Activated T-helper 1 cell treated with anti-CD3 and anti-CD28 coated beads, Interleukin-12 subunit alpha, Interleukin-12 subunit beta, Interleukin-2, Interleukin-4 antibody, amounts not matched to agents 30 ng/mL and 10 ng/mL and 1 ng/mL, durations not matched to agents 14 hours and 24 hours and 36 hours (primary cell): ENCODE measurements at places on chromosomes 11 and 22. TPM values are rescaled to one million over a fixed set of nuclear protein-coding genes. Genes with fewer than 3 reads are reported as not detected.

Gene RAB36
- total RNA-seq = 0.08 TPM in 1 of 2 replicates, not detected in the other

Gene PATE4
- total RNA-seq = not detected in 2 replicates

Gene NXPE1
- total RNA-seq = not detected in 2 replicates

Gene MYOD1
- not detected in 2 replicates for total RNA-seq

Gene PPFIBP2
- 0.62 and 2.9 TPM in 2 replicates for total RNA-seq

Gene CHCHD10
- 89.1 and 96.4 TPM in 2 replicates for total RNA-seq

Gene NADSYN1
- total RNA-seq = 91.6 and 96.3 TPM in 2 replicates

Gene ANKK1
- total RNA-seq = not detected in 2 replicates

Gene MCHR1
- not detected in 2 replicates for total RNA-seq

Gene KRTAP5-10
- total RNA-seq = not detected in 2 replicates

Gene TMEM191C
- 0.59 and 0.67 TPM in 2 replicates for total RNA-seq

Gene TPH1
- total RNA-seq = 0.49 and 0.51 TPM in 2 replicates

Gene PKDREJ
- total RNA-seq = 0.03 TPM in 1 of 2 replicates, not detected in the other

Gene SOX6
- not detected in 2 replicates for total RNA-seq

Gene SCGB1D2
- not detected in 2 replicates for total RNA-seq

Gene OR2AT4
- total RNA-seq = not detected in 2 replicates

Gene AGBL2
- 3.2 and 5.5 TPM in 2 replicates for total RNA-seq

Gene OR5A1
- total RNA-seq = not detected in 2 replicates

Gene TMEM191B
- total RNA-seq = not detected in 2 replicates

Gene CNIH2
- total RNA-seq = 1.7 and 1.8 TPM in 2 replicates

Gene BDNF
- not detected in 2 replicates for total RNA-seq
